ENCODE measurements at places on chromosomes 11 and 22.
A peak's percentile ranks its signal among the peaks of the same experiment; 100 is the strongest.

GRCh38 chr22:32556159-32556558 lies 81.5 kb downstream of the FBXO7 start:
- DNase-seq, result no peak

GRCh38 chr22:38081941-38082828 lies 1.8 kb downstream of the SLC16A8 start:
- peak; percentile 59 for DNase-seq

DNA sequence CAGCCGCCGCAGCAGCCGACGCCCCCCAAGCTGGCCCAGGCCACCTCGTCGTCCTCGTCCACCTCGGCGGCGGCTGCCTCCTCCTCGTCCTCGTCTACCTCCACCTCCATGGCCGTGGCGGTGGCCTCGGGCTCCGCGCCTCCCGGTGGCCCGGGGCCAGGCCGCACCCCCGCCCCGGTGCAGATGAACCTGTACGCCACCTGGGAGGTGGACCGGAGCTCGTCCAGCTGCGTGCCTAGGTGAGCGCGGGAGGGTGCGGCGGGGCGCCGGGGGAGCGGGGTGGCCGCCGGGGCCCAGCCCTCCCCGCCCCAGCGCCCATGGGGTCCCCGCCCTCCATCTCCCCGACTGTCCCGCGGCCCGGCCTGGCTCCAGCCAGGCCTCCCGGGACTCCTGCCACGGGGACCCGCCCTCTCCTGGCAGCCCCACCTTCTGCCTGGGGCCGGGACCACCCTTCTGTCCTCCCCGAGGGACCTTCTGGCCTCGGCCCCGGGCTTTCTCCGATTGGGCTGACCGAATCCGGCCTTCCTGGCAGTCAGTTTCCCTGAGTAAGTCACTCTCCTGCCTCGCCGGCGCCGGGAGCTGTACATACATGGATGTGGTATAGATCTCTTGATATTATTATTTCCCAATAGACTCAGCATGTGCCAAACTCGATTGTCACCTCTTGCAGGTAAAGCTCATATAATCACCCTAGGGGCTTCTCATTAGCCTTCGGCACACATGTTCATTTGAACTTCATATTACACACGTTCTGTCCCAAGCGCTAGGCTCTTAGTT lies 720 bp downstream of the PACS1 start:
- peak; percentile 77 for DNase-seq

DNA sequence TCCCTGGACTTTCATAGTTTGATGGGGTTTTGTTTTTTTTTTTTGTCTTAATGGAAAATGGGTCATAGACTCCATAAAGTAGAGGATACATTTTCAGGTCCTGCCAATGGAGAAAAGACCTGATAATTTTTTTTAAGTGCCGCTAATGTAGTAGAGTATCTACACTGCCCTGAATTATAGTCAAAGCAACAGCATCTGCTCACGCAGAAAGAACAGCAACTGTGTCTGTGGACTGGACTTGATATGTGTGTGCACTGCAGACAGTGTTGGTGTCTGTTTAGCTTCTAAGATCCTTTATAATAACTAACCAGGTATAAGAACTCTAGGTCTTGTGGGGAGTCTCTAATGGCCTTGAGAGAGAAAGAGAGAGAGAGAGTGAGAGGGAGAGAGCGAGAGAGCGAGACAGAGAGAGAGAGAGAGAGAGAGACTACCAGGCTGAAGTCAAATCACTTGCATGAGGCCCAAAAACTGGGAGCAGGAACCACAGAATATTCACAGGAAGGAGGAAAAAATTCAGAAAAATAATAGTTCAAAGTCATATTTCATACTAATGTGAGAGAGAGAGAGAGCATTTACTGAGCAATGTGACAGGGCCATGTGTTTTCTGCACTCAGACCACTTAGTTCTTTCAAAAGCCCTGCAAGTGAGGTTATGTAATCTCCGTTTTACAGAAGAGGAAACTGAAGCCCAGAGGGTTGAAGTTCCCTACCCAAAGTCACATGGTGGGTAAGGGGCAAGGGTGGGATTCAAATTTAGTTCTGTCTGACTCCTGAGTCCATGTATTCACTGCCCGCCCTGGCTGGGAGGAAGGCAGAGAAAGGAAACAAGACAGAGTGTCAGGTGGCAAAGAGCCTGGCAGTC lies 8.6 kb upstream of the MIAT start:
- DNase-seq, result no peak

GRCh38 chr11:20489948-20490347 lies 102.4 kb downstream of the PRMT3 start:
- no peak for DNase-seq
